ENCODE measurements at places on chromosomes 4 and X.

DNA sequence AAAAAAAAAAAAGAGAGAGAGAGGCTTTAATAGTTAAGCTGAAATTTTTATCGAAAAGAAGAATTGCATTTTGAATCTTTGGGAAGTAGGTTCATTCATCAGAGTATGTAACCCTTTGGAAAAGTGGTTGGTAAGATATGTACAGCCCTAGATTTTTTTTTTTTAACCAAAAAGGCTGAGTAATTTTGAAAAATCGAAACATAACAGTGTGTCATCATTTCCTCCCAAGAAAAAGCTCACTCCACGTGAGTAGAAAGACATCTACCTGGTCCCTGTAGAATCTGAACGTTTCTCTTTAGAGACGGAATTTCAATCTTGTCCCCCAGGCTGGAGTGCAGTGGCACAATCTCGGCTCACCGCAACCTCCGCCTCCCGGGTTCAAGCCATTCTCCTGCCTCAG, 16.2 kb downstream of the SHOX start:
- DNase-seq: peak; percentile 6

DNA sequence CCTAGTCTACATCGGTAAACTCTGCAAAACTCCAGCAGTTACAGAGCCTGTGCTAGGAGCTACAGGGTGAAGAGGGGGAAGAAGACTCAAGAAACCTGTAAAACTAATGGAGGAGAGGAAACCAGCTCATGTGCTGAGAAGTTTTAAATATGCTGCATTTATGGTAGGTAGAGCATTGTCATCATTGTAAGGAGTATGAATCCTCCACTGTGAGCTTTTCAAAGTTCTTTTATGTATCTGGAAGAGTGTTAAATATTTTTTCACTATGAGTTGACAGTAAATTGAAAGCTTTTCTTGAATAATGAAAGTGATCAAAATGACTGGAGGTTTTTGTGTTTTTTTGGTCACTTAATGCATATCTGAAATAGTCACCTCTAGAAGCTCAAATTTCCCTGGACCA, 46.2 kb downstream of the SEPTIN11 start:
- no peak for DNase-seq

- no peak for DNase-seq
Measured at GRCh38 chr4:145734576-145735346, 54.8 kb downstream of the C4orf51 start.

GRCh38 chrX:4572691-4573090, 859.2 kb upstream of the PRKX start:
- no peak for DNase-seq

- no peak for DNase-seq
Measured at GRCh38 chrX:43644124-43644701, 11.9 kb upstream of the MAOA start.

DNA sequence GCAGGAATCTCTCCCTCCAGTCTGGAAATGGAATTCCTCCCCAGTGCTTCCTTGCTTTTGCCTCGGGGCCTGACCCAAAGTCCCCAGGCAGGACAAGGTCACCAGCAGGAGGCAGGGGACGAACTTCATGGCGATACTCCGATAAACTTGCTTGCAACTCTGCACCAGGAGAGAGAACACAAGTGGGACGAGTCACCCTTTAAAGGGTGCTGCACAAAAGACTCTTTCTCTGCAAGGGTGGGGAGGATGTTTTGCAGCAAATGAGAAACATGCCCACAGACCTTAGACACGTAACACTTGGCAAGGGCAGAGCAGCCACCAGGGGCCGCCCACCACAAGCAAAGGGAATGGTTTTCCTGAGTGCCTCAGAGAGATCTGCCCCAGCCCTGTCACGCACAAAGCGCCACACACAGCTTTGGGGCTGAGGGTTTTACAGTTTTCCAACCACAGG, at the start of gene FGFBP2:
Gene FGFBP2, minus strand, starts transcription at position 175 of the 451 bp plus-strand sequence. Its CDS starts 46 bp downstream, at position 129.
- no peak for DNase-seq

GRCh38 chr4:100340512-100341485, 150.5 kb upstream of the DDIT4L start:
- DNase-seq: no peak

GRCh38 chrX:140163371-140164159, 198.2 kb upstream of the CXorf66 start:
- no peak for DNase-seq

Data from osteocyte (in vitro differentiated cells).